ENCODE measurements at places on chromosomes 1 and 21.

GRCh38 chr1:14604414-14604813, 5.9 kb downstream of the KAZN start:
- no peak for DNase-seq

GRCh38 chr1:179831852-179832699, 45.5 kb downstream of the TOR1AIP2 start:
- DNase-seq: peak; percentile 69

- DNase-seq: peak; percentile 11
These were observed 3.1 kb upstream of the DOCK7 start for GRCh38 chr1:62691062-62691844.

DNA sequence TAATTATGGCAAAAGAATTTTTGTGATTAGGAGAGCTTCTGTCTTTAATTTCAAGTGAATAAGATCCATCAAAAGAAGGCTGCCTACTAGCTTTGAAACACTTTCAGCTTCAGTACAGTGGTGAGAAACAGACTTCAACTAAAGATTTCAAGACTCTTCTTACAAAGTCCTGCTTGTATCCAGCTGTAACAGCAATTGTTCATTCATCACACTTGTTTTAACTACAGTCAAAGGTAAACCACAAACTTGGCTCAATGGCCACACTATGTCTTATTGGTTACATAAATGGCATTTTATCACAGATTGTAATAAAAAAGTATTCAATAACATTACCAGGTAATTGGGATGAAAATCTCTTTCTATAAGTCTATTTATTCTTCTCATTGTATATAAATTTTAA, 59.2 kb downstream of the WARS2 start:
- DNase-seq: no peak

- peak; percentile 96 for DNase-seq
These were observed 31.1 kb upstream of the CYP4B1 start for GRCh38 chr1:46767649-46768282.

GRCh38 chr1:174761901-174762585, 237.7 kb upstream of the CACYBP start:
- no peak for DNase-seq

DNA sequence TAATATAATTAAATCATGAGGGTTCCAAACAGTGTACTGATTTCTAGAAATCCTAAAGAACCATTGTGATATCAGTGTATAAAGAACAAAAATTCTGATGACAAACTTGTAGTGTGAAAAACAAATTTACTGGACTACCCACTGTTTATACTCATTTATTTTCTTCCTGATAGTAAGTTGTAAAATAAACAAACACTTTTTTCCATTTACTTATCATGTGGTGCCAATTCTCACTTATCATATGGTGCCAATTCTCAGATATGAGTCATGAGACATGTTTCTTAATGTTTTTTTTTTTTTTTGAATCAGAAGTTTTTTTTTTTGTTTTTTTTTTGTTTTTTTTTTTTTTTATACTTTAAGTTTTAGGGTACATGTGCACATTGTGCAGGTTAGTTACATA, 137.7 kb downstream of the LEPR start:
- no peak for DNase-seq

DNA sequence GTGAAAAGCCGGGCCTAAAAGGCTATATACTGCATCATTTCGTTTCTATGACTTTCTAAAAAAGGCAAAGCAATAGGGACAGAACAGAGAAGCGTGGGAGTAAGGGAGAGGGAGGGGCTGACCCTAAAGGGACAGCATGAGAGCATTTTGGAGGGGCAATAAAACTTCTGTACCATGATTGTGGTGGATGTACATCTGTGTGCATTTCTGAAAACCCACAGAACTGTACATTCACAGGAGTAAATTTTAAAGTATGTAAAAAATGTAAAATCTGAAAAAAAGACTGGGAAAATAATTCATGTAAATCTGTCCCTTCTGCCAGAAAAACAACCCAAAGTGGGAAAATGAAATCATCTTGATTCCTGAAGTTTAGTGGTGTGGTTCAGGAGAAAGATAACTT, 235.4 kb downstream of the CENPF start:
- DNase-seq: no peak

- no peak for DNase-seq
These were observed 333.6 kb upstream of the CAMK1G start for GRCh38 chr1:209249785-209250440.

GRCh38 chr1:9008236-9008635, 18.0 kb downstream of the SLC2A7 start:
- DNase-seq: no peak

GRCh38 chr1:222967466-222968240, 152.8 kb downstream of the DISP1 start:
- DNase-seq: no peak

- DNase-seq: no peak
These were observed 13.5 kb downstream of the SLC2A1 start for GRCh38 chr1:42945164-42945563.

- DNase-seq: no peak
These were observed 15.8 kb downstream of the SMAP2 start for GRCh38 chr1:40389322-40389803.

DNA sequence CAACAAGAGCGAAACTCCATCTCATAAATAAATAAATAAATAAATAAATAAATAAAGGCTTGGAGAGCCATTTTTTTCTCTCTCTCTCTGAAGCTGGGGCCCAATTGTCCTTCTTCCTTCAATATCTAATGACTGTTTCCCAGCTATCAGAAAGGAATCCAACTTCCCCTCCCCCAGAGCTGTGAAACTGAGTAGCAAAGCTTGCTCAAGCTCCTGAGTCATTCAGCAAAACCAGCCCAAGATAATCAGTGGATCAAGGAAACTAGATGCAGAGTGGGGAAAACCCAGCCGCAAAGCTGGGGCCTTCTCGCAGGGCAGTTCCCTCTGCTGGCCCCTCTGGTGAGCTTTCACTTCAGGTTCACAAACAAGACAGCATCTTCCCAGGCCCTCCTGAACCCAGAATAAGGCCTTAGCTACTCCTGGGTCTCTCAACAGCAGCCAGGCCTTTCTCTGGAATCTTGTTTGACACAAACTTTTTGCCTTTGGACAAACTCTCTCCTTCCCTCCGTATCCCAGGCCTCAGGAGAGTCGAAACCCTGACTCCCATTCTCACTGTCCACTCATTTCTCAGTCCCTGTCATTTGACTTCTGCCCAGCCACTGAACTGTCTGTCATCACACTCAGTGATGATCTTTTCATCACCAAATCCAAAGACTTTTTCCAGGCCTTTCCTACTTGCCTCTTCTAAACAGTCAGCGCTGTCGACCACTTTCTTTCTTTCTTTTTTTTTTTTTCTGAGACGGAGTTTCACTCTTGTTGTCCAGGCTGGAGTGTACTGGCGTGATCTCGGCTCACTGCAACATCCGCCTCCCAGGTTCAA, 18.0 kb upstream of the PTP4A2 start:
- DNase-seq: peak; percentile 77

- no peak for DNase-seq
These were observed 120.2 kb downstream of the ZC3H11B start for GRCh38 chr1:219492717-219493116.

DNA sequence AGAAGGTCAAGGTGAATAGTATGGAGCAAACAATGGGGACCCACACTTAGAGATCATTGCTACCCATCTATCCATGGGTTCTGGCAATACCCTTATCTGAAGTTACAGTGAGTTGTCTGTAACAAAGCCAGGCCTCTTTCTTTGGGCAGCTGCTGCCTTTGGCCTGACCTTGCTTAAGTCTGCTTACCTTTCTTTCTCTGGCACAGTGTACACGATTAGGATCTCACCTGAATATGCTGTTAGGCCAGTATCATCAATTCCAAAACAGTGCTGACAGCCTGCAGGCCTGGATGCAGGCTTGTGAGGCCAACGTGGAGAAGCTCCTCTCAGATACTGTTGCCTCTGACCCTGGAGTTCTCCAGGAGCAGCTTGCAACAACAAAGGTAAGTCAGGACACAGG, 132.9 kb upstream of the BMP8A start:
- no peak for DNase-seq

Data from thyroid gland (tissue), 4 donors.